ENCODE measurements at places on chromosomes 4 and X.

GRCh38 chr4:74235135-74235534 lies 73.1 kb upstream of the EPGN start:
- DNase-seq = no peak

GRCh38 chrX:22163326-22163725 lies 109.4 kb upstream of the CBLL2 start:
- DNase-seq = no peak

DNA sequence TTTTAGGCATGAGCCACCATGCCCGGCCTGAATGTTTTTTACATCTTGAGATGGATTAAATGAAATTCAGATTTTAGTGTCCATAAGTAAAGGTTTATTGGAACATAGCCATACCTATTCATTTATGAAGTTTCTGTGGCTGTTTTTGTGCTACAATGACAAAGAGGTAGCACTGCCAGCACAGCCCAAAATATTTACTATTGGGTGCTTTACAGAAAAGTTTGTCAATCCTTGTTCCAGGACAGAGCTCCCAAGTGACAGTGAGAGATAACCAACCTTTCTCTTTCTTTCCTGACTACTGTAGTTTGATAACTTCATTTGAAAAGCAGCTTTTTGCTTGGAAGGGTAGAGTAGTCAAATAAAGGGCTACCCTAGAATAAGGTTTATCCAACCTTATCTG lies 116.2 kb downstream of the CAMK2D start:
- DNase-seq = no peak

DNA sequence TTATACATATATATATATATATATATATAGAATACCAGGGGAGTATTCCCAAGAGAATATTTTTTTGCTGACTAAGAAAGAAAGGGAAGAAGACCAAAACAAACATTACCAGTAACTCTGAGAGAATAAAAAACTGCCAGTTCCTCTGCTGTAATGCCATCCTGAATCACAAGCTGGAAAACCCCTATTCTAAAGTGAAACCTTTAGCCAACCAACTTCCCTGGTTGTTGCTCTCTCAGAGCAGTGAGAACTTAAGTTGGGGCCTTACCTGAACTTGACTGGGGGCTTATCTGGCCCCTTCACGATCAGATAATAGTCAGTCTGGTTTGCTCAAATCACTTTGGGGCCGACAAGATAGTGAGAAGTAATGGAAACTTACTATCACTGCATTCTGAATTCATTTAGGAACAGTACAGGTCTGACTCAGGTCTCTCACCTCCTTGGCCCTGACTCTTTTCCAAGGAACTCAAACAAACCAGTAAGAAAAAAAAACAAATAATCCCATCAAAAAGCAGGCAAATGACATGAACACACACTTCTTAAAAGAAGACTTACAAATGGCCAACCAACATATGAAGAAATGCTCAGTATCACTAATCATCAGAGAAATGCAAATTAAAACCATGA lies 62.5 kb downstream of the CD40LG start:
- no peak for DNase-seq

DNA sequence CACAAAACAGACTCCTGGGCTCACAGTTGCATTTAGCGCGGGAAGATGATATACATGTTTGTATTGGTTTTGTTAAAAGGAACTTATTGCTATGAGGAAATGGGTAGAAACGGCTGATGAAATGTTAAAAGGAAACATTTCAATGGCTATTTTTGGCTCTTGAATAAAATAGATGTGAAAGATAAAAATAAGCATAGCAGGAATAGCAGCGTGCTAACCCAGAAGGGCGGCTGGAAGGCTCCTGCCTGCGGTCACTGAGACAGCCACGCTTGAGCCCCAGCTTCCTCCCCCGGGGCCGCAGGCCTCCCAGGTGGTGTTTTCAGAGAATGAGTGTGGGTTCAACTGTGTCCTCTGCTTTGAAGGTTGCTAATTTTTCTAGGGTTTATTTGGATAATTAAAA lies 35.0 kb upstream of the CLCN4 start:
- peak; percentile 73 for DNase-seq

DNA sequence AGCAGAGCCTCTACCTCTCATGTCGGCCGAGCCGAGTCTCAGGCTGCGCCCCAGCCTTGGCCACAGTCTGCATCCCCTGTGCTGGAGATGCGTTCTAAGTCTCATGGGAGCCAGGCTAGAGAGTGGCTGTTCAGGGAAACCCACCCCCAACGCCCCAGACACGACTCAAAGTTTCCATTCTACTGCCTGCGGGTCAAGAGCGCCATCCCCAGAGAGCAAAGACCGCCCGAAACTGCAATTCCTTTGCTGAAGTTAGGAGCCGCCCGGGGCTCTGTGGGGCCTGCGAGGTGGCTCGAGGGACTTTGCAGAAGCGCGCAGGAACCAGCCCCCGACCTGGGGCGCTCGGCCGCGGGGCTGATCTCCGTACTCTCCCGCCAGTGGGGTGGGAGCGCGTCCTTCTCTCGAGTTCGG lies 10.0 kb upstream of the ELF4 start:
- DNase-seq = peak; percentile 41

GRCh38 chrX:105483011-105483410 lies 262.5 kb upstream of the TEX13A start:
- no peak for DNase-seq

DNA sequence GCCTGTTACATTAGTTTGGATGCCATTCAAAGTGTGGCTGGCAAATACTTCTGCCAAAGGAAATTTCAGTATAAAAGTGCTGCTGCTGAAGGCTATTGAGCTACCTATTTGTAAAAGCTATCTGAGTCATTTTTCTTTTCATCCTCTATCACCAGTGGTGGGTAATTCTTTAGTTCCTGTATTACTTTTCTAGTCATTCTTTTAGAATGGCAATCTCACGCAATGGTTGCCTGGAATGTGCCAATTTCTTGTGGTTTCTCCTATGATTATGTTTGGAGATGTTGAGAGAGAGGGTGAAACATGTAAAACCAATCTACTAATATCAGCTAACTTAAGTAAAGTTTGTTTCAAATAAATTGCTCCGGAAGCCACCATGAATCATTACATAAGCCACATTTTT lies 685.0 kb downstream of the RAPGEF2 start:
- DNase-seq = no peak

GRCh38 chr4:17510582-17510981 lies 1.3 kb downstream of the QDPR start:
- no peak for DNase-seq

GRCh38 chrX:25198891-25199290 lies 183.1 kb upstream of the ARX start:
- DNase-seq = no peak

- DNase-seq = no peak
These were observed 8.0 kb upstream of the HNRNPD start for GRCh38 chr4:82381661-82382296.

- no peak for DNase-seq
These were observed 45.0 kb downstream of the SNX25 start for GRCh38 chr4:185254434-185254833.

DNA sequence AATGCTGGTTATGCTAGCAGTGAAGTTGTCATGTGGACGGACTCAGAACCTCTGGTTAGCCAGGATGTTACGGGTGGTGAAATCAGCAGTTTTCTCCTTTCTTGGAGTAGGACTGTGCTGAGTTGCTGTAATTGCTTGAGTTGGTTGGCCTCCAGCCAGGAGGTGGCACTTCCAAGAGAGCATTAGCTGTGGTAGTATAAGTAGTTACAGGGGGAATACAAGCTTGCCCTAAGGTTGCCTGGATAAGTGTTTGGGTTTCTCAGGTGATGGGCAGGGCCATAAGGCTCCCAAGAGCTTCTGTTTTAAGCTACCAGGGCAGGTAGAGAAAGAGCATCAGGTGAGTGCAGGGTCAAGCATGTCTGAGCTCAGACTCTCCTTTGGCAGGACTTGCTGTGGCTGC lies 103.0 kb downstream of the ZNF518B start:
- no peak for DNase-seq

DNA sequence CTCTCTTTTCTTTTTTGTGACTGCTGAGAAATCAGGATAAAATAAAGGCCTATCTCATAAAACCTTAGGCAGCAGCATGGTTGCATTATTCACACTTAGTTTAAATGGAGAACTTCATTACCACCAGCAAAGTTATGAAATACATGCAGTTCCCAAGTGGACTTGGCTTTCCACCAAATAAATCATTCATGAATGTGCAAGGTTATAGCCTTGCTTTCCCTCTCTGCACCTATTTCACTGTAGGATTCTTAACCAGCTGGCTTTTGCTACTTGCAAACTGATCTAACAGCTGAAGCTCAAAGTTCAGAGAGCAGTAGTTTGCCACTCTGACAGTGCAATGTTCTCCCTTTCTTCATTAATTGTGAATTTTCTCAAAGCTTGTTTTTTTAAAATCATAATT lies 140.1 kb upstream of the SMIM31 start:
- no peak for DNase-seq

- DNase-seq = no peak
These were observed 10.2 kb upstream of the INTU start for GRCh38 chr4:127622621-127622920.

DNA sequence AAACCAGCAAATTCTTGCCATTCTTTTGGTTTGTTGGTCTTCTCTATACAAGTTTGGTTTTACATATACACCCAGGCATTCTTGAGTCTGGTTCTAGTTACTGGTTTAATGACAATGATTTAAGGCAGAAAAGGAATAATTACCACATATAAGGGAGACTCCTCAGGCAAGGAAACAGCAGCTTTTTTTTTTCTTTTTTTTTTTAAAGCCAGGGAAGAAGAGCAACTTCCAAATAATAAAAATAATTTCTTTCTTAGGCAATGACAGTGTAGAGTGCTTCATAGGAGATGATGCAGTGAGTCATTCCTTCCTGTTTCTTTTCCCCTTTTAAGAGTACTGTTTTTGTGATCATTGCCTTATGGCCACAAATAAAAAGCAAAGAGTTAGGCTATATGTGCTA lies 289.7 kb downstream of the DKK2 start:
- no peak for DNase-seq

DNA sequence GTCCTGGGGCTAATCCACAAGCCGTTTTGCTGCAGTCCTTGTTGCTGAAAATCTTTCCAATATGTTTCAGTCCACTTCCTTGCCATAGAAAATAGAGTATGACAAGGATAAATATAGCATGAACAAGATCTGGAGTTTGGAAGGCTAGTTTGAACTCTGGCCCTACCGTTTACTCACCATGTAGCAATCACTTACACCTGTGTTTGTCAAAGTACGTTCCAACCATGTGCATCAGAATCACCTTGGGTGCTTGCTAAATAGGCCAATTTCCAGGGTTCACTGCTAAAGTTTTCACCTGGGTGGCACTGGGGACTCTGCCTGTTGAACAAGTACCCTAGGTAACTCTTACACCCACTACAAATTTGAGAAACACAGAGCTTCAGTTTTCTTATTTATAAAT lies 188.9 kb downstream of the ENOX2 start:
- no peak for DNase-seq

DNA sequence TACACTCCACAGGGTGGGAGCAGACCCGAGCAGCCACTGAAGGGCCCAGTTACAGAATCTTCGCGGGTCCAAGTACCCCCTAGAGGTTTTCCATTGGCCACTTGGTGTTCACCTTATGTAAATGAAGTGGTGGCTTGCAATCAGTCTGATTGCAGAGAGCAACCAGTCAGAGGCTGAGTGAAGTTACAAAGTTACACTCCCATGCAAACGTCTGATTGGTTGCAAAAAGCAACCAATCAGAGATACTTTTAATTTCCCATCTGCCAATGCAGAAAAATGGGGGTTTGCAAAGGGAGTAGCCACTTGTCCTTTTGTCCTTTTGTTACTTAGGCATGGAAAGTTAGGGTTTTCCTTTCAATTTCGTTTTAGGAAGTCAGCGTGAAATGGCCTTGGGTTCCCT lies 27.0 kb upstream of the NKAP start:
- DNase-seq = no peak

DNA sequence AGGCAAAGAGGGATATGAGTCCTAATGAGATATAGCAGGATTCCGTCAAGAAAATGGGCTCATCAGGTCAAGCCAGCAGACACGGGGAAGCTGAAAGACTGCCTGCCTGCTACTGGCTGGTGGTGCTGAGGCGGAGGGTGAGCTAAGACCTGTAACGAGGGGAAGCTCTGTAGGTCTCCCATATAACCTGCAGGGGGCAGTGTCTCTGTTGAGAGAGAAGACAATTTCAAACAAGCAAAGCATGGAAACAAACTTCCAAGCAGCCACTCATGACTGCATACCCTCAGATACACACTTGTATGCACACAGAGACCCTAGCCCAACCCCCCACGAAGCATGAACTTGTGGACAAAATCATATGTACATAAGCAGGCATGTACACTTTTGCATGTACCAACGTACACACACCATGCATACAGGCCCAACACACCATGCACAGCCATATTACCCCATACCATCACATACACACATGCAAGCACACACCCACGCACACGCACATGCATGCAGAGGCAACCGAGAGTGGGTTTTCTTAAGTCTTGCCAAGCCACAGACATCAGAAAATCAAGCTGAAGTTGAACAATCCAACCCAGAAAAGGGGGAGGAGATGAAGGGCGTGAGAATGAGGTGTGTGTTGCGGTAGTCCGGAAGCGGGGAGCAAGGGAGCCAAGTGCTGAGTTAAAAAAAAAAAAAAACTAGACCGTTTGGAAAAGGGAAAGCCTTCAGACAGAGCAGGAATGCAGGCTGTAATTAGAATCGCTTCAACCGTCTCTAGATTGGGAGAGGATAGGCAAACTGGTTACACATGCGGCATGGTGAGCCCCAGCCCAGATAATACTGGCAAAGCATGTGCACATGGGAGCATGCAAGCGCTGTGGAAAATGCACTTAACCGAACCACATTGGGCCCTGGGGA lies 71.0 kb downstream of the PJA1 start:
- DNase-seq = no peak

DNA sequence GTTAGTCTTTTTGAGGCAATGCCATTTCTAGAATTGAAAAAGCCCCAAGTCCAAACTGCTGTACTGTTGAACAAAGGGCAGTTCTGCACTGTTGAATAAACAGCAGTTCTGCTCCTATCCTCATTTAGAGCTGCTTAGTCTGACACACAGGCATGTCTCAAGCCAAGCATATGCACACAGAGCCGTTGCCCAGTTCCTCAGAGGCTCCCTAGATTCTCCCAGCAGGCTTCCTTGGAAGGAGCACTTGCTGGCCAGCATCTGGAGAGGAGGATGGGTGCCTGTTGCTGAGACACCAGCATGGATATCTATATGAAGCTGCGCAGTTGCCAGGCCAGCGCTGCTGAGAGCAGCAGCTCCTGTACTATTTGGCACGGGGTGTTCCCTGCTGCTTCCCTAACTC lies 138.3 kb upstream of the USP38 start:
- DNase-seq = no peak

- no peak for DNase-seq
These were observed 521.6 kb upstream of the SLIT2 start for GRCh38 chr4:19729886-19730651.

DNA sequence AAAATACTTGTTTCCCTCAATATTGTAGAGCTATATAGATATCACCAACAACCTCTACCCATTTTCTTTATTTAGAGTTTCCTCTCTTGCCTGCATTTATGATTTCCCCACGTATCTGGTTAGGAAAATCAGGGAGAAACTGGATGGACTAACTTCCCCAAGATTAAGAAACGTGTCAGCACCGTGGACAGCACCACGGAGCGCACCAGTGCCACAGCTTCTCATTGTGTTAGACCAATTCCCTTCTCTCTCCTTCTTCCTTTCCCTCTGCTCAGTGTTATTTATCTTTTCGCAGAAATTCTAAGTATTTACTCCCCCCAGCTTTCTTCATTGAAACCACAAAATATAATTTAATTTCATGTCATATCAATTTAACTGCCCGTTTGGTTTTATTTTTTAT lies 568.6 kb upstream of the BOD1L1 start:
- no peak for DNase-seq

Measured in GM06990 (cell line).